ENCODE measurements at places on chromosomes 3 and 15.
A peak's percentile ranks its signal among the peaks of the same experiment; 100 is the strongest.

DNA sequence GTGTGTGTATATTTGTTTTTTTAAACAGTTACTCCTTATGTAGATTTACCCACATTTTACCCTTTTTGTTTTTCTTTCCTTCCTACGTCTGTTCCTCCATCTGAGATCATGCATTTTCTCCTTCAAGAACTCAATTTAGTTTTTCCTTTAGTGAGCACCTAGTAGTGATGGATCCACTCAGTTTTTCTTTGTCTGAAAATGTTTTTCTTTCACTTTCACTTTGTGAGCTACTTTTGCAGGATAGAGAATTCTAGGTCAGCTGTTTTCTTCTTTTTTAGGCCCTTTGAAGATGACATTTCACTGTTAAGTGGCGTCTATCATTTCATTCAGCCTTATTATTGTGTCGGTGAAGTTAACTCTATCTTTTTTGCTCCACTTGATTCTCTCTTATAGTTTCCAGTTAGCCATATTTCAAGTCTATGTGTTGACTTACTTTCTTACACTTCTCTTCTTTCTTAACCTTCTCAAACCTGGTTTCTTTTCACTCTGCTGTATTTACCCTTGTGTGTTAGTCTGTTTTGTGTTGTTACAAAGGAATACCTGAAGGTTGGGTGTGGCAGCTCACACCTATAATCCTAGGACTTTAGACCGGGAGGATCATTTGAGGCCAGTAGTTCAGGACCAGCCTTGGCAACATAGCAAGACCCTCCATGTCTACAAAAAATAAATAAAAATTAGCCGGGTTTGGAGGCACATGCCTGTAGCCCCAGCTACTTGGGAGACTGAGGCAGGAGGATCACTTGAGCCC, 55.8 kb downstream of the PRKCI start:
- no peak for DNase-seq

- no peak for DNase-seq
Observed at GRCh38 chr15:51075826-51076523, 18.7 kb downstream of the TNFAIP8L3 start.

DNA sequence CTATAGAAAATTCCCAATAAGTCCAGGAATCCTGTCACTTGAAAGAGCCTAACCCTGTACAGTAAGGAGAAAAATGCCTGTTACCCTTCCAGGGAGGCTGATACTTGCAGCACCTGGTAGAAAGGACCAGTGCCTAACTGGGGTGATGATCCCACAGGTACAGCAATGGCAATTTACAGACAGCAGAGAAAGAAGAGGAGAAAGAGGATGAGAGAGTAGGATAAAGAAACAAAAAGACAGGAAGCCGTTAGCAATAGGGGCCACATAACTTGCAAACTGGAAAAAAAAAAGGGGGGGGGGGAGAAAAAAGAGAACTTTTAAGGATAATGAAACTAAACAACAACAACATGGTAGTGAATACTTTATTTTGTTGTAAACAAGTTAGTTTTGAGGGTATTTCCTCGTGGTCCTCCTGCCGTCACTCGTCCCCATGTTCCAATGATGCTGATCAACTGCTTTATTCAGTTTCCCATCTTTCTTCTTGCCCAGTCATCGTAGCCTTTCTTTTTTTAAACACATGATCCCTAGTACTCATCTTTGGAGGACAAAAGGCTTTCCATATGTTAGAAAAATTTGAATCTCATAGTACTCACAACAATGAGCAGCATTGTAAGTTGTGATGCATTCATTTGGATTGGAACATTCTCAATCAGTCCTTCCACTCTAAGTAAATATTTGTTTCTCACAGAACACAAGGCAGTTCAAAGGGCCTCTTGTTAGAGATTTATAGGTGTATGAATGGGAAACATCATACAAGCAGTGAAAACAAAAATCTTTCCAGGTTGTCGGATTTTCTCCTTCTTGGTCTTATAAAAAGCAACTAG, 8.6 kb downstream of the TM4SF1 start:
- DNase-seq: no peak

DNA sequence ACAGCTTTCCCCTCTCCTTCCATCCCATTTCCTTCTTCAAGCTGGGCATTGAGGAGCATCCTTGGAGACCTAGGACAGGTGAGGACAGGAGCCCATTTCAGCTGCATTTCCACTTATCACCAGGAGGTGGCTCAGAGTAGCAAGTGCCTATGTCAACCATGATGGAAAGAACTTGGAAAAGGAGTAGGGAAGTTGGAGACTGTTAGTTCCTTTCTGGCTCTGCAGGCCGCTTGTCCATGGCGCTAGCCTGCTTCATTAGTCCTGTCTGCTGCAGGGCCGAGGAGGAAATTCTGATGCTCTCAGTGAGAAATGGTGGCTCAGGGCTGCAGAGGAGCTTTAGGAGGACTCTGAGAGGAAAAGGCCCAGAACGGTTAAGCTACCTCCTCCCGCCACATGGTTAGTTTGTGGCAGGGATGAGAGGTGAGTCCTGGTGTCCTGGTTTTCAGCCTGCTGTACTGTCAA, 7.0 kb upstream of the CD276 start:
- peak; percentile 44 for DNase-seq

DNA sequence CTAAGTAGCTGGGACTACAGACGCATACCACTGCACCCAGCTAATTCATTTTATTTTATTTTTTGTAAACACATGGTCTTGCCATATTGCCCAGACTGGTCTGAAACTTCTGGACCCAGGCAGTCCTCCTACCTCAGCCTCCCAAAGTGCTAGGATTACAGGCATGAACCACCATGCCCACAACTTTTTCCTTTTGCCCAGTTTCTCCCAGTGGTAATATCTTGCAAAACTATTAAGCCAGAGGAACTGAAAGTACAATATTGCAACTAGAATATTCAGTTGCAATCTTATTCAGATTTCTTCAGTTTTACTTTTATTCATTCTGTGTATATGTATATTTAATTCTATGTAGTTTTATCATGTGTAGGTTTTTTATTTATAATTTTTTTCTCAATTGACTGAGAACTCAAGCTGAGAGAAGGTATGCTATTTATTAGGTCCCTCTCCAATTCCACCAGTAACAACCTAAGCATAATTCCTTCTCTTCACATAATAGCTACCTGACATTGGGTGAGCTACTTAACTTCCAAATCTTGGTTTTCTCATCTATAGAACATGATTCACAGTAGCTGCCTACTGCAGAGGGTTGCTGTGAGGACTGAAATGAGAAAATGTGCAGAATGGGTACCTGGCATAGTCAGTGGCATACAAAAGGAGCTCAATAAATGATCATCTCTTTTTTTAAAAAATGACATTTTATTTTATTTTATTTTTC, 30.8 kb downstream of the KLHL18 start:
- no peak for DNase-seq

DNA sequence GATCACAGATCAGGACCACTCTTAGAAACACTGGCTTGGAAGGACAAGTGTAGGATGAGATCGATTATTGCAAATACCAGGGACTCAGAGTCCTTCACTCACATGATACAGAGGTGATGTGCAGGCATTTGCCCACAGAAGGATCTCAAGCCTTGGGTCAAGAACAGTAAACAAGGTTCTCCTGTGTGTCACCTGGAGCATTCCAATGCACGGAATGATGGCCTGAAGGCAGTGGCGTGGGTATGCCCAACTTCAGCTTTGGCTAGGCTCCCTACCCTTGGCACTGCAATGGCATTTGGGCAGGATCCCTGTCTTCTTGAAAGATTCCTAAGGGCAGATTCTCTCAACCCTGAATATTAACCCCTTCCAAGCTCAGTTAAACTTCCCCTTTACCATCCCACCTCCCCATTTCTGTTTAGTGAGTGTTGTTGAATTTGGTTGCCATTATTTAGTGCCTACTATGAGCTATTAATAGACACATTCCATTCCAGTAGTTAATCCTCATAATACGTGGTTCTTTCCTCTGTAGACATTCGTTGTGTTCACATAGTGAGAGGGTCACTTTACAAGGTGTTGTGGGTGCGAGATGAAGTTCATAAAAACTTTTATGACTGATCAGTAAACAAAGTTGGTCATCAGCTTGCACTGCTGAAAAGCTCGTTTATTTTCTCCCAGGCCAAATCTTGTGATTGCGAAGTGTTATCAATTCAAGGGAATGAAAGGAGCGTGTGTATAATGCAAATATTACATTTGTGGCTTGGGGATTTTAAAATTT, 1.1 kb upstream of the LZTFL1 start:
- DNase-seq: no peak

GRCh38 chr3:31157047-31157694, 262.7 kb upstream of the GADL1 start:
- DNase-seq: no peak

DNA sequence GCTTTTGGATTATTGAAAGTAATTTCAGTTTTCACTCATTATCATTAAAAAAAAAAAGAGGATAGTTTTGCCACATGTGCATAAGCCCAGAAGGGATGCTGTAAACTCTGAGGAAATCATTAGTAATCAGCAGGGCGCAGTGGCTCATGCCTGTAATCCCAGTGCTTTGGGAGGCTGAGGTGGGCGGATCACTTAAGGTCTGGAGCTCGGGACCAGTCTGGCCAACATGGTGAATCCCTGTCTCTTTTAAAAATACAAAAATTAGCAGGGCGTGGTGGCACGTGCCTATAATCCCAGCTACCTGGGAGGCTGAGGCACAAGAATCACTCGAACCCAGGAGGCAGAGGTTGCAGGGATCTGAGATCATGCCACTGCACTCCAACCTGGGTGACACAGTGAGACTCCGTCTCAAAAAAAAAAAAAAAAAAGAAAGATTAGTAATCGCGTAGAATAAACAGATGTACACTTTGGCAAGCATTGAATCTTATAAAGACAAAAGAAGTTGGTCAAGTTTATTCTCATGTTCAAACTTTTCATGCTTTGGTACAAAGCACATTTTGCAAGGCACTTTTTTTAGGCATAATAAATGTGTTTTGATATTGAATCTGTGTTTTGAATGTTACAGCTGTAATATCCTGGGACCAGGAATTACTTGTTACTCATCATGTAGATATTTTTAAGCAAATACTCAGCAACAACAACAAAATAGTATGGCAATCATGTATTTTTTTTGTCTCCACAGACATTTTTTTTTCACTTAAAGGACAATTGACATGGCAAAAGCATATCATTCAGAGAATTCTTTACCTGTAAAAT, 93.2 kb upstream of the AGTR1 start:
- no peak for DNase-seq

GRCh38 chr3:52313774-52314188, 2.3 kb upstream of the DNAH1 start:
- DNase-seq: no peak

- no peak for DNase-seq
Observed at GRCh38 chr3:89932882-89933281, 825.5 kb downstream of the EPHA3 start.

DNA sequence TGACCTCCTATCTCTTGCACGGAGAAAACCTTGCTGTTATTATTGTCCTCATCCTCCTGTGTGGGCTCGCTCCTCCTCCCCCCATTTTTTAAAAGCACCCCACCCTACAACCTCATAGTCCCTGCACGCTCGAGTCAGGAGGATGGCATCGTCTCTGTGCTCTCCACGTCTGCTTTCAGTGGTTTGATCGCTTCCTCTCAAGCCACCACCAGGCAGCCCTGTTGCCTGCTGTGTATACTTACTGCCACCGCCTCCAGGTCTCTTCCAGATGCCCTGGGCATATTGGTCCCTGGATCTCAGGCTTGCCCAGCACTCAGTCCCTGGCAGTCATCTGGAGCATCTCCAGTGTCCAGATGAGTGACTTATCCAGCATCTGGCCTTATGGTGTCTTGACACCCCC, 42.1 kb upstream of the GCNT3 start:
- no peak for DNase-seq

GRCh38 chr3:66211779-66212178, 9.0 kb upstream of the SLC25A26 start:
- DNase-seq: no peak

DNA sequence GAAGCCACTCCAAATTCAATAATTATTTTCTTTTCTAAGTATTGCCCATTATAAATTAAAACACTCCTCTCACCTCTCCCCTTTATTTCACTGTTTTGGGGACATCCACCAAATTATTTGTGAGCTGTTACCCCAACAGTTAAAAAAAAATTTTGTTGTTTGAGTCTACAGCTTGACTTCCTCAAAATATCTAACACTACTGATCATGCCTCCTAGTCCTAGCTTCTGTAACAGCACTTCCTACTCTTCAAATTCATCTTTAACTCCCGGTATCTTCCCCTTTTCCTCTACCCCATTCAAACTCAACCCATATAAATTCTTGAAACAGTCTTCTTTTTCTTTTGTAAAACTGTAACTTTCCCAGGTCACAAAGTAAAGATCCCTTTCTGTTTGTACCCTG, 15.9 kb downstream of the PARL start:
- no peak for DNase-seq

DNA sequence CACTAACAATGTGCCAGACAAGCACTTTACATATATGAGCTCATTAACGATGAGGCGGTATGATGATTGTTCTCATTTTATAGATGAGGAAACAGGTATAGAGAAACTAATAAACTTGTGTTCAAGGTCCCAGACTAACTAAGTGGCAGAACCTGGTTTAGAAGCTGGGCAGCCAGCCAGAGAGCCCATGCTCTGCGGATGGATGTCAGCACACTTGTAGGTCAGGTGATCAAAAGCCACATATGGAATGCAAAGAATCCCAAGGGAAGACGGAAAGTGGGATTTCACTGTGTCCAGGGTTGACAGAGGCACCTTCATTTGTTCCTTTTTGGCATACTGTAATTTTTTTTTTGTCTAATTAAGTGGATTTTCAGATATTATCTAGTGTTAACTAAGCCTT, 103.7 kb downstream of the EFL1 start:
- DNase-seq: no peak

DNA sequence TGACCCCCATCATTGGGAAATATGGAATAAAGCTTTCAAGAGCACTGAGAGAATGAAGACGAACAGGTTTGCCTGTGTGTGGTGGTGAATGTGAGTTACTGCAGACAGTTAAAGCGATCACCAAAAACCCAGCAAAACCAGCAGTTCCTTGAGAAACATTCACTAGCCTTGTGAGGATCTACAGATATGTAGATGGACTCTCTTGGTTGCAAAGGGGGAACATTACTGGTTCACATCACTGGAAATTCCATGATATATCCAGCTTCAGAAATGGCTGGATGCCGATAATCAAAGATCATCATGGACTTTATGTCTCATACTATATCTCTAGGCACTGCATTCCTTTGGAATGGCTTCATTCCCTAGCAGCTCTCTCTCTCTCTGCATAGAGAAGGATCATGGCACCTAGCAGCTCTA, 10.2 kb upstream of the HERC1 start:
- no peak for DNase-seq

DNA sequence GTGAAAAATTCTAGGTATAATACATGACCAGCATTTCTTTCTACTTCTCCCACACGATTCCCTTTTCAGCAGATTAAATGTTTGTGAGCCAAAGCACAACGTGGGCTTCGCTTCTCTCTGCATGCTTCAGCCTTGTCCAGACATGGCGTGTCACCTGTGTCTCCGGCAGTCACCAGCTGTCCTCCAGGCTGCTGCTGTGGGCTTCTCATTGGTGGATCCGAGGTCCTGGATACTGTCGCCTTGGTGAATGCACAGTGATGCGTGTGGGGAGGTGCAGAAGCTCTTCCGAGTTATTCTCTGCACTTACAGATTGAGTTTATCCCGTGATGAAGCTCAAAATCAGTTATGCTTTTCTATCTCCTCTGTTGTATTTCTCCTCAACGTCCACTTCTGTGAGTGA, 23.0 kb upstream of the GOLGA8J start:
- DNase-seq: no peak

- no peak for DNase-seq
Observed at GRCh38 chr3:149258298-149258697, 36.7 kb upstream of the CP start.

- no peak for DNase-seq
Observed at GRCh38 chr3:160008961-160009360, 20.3 kb downstream of the IL12A start.

GRCh38 chr3:66851894-66852613, 146.1 kb upstream of the KBTBD8 start:
- no peak for DNase-seq
